ENCODE measurements at places on chromosomes 3 and 15.

GRCh38 chr3:35409991-35410390 is 229.3 kb upstream of the ARPP21 start:
- no peaks in the 10 kb centered on the region for H3K4me1 ChIP-seq
- H3K27ac ChIP-seq = no peak overlapping the region
- H3K36me3 ChIP-seq = no peaks in the 10 kb centered on the region
- H3K4me3 ChIP-seq = no peak overlapping the region
- H3K27me3 ChIP-seq = no peaks in the 10 kb centered on the region
- DNase-seq = no peak

DNA sequence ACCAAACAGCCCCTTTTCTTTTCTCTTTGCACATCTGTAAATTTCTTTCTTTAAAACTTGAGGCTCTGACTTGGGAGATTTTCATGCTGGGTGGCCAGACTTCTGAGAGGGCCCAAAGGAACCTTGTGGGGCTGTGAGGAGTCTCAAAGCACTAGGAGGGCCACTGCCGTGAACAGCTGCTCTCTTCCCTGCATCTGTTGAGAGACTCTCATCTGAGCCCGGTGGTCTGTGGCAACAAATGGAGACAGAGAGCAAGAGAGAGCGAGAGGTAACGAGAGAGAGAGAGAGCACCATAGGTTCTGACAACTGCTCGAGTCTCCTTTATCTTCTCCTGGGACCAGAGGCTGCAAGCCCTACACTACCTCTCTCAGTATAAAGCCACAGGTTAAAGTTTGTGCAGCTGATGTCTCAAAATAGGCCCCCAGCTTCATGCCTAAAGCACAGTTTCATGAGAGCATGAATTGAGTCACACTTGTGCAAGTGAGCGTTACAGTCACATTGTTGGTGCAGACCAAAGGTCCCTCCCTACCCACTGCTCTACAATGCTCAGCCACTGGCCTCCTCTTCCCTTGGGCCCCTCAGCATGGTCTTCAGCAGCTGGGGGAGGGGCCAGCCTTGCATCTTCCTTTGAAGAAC is 60.7 kb downstream of the ZNF621 start:
- H3K36me3 ChIP-seq = no peaks in the 10 kb centered on the region
- no peak for DNase-seq
- H3K4me1 ChIP-seq = peaks cover 5% of the 10 kb centered on the region
- no peak overlapping the region for H3K4me3 ChIP-seq
- no peak overlapping the region for H3K27ac ChIP-seq
- H3K27me3 ChIP-seq = peaks cover 9% of the 10 kb centered on the region

GRCh38 chr15:101156061-101156460 is 95.8 kb downstream of the CHSY1 start:
- no peaks in the 10 kb centered on the region for H3K27me3 ChIP-seq
- no peak for DNase-seq
- no peak overlapping the region for H3K27ac ChIP-seq
- H3K36me3 ChIP-seq = no peaks in the 10 kb centered on the region
- H3K4me1 ChIP-seq = peaks cover 29% of the 10 kb centered on the region
- peak overlapping the region; percentile 55 for H3K4me3 ChIP-seq

- peak overlapping the region; percentile 90 for H3K27ac ChIP-seq
- H3K27me3 ChIP-seq = no peaks in the 10 kb centered on the region
- H3K4me3 ChIP-seq = peak overlapping the region; percentile 77
- H3K4me1 ChIP-seq = peaks cover 28% of the 10 kb centered on the region
- no peaks in the 10 kb centered on the region for H3K36me3 ChIP-seq
These were observed 14.6 kb upstream of the NRROS start for GRCh38 chr3:196624907-196625306.

- no peak overlapping the region for H3K4me3 ChIP-seq
- no peak for DNase-seq
- H3K36me3 ChIP-seq = no peaks in the 10 kb centered on the region
- H3K4me1 ChIP-seq = peaks cover 8% of the 10 kb centered on the region
- peaks cover 6% of the 10 kb centered on the region for H3K27me3 ChIP-seq
- no peak overlapping the region for H3K27ac ChIP-seq
These were observed 68.7 kb upstream of the ATP10A start for GRCh38 chr15:25931851-25932250.

- H3K27me3 ChIP-seq = no peaks in the 10 kb centered on the region
- no peaks in the 10 kb centered on the region for H3K36me3 ChIP-seq
- H3K4me1 ChIP-seq = no peaks in the 10 kb centered on the region
- no peak overlapping the region for H3K27ac ChIP-seq
- DNase-seq = no peak
These were observed 665.0 kb downstream of the NTRK3 start for GRCh38 chr15:87591582-87591981.

- H3K4me1 ChIP-seq = no peaks in the 10 kb centered on the region
- no peak overlapping the region for H3K27ac ChIP-seq
- no peak overlapping the region for H3K4me3 ChIP-seq
- no peak for DNase-seq
- peaks cover 3% of the 10 kb centered on the region for H3K36me3 ChIP-seq
These were observed 163.3 kb downstream of the CDIN1 start for GRCh38 chr15:36742696-36743095.

DNA sequence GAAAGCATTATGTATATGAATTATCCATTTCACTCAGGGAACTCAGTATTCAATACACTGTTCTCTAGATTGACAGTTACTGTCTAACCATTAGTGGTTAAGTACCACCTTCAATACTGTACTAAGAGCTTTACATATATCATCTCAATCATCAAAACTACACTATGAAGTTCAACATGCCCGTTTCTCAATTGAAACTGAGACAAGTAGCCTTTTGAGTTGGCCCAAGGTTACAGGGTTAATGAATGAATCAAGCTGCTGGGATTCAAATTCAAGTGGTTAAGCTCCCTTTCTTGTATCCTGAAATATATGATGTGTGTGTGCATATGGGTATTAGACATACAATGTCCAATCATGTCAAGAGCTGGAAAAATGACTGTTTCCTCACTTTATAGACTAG is 5.8 kb downstream of the TASOR start:
- H3K4me1 ChIP-seq = peaks cover 60% of the 10 kb centered on the region
- no peak overlapping the region for H3K27ac ChIP-seq
- no peak overlapping the region for H3K4me3 ChIP-seq
- no peak for DNase-seq
- H3K27me3 ChIP-seq = no peaks in the 10 kb centered on the region
- peaks cover 46% of the 10 kb centered on the region for H3K36me3 ChIP-seq

- no peaks in the 10 kb centered on the region for H3K4me1 ChIP-seq
- no peaks in the 10 kb centered on the region for H3K27me3 ChIP-seq
- no peak overlapping the region for H3K27ac ChIP-seq
- no peak overlapping the region for H3K4me3 ChIP-seq
- H3K36me3 ChIP-seq = no peaks in the 10 kb centered on the region
These were observed 153.8 kb upstream of the AZI2 start for GRCh38 chr3:28502397-28502937.

DNA sequence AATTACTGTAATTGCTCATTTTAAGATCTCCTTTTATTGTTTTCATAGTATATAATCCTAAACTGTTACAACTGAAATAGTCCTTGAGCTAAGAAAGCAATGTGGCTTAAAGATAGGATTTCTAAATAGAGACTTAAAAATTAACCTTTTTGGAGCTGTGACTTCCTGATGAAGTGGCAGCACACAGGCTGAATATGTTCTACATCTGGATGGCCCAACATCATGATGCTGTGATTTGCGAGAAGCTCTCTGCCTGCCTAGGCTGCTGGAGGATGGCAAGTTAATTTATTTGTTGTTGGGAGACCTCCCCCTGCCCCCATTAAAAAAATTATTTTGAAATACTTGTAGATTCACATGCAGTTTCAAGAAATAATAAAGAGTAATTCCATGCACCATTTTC is 134.5 kb downstream of the IGF1R start:
- H3K27me3 ChIP-seq = peaks cover 6% of the 10 kb centered on the region
- no peak overlapping the region for H3K4me3 ChIP-seq
- no peak overlapping the region for H3K27ac ChIP-seq
- no peaks in the 10 kb centered on the region for H3K36me3 ChIP-seq
- DNase-seq = no peak

DNA sequence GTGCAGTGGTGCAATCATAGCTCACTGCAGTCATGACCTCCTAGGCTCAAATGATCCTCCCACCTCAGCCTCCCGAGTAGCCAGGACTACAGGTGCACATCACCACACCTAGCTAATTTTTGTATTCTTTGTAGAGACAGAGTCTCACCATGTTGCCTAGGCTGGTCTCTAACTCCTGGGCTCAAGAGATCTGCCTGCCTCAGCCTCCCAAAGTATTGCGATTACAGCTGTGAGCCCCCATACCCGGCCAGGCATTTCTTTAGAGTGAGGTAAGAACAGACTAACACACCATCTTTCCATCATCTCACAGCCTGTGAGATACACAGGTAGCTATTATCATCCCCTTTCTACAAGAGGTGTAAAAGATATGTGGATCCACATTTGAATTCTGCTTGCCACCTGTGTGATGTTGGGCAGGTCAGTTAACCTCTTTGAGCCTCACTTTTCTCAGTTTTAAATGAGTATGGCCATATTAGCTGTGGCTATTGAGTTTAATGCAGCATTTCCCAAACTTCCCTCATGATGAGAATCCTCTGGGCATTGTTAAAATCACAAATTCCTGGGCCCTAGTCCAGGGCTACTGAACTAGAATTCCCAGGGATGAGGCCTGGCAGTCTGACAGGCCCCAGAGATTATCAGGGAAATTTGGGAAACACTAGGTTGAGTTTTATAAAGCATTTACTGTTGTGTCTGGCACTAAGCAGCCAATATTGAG is 46.0 kb downstream of the ANP32A start:
- H3K27me3 ChIP-seq = no peaks in the 10 kb centered on the region
- no peaks in the 10 kb centered on the region for H3K4me1 ChIP-seq
- H3K27ac ChIP-seq = no peak overlapping the region

DNA sequence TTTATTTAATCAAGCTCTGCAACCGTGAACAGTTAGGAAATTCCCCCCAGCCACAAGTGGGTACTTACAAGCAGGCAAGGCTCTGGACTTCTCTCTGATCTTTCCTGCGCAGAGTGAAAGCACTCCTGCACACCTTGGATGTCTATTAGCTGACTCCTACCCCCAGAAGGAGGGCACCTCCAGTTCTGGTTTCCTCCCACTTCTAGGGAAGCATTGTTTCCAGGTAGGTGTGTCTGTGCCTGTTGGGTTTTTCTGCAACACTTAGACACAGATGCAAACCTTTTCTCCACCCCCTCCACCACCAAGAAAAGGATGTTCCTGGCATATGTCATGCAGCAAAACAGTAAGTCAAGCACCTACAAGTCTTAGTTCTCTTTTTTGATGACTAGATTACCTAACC is at the start of gene ZBED2:
ZBED2 (minus strand) TSS at position 115 of the 400 bp plus-strand sequence. CDS start 1,145 bp downstream, outside the sequence.
- H3K4me3 ChIP-seq = peak within 1 kb of the TSS; percentile 71
- H3K4me1 ChIP-seq = peaks cover 56% of the 10 kb centered on the region
- peaks cover 16% of the 10 kb centered on the region for H3K36me3 ChIP-seq
- no peak for DNase-seq

- DNase-seq = no peak
- H3K27ac ChIP-seq = no peak overlapping the region
- no peak overlapping the region for H3K4me3 ChIP-seq
- H3K36me3 ChIP-seq = no peaks in the 10 kb centered on the region
- H3K4me1 ChIP-seq = no peaks in the 10 kb centered on the region
- no peaks in the 10 kb centered on the region for H3K27me3 ChIP-seq
These were observed 207.0 kb upstream of the DCBLD2 start for GRCh38 chr3:99108508-99108907.

- no peaks in the 10 kb centered on the region for H3K27me3 ChIP-seq
- H3K4me3 ChIP-seq = peak overlapping the region; percentile 41
- peaks cover 66% of the 10 kb centered on the region for H3K36me3 ChIP-seq
- H3K27ac ChIP-seq = peak overlapping the region; percentile 69
These were observed 8.5 kb downstream of the TGFBR2 start for GRCh38 chr3:30614943-30615342.

GRCh38 chr15:69194854-69195253 is 34.4 kb downstream of the GLCE start:
- no peak for DNase-seq
- no peaks in the 10 kb centered on the region for H3K27me3 ChIP-seq
- H3K27ac ChIP-seq = no peak overlapping the region
- peaks cover 11% of the 10 kb centered on the region for H3K36me3 ChIP-seq
- no peaks in the 10 kb centered on the region for H3K4me1 ChIP-seq

DNA sequence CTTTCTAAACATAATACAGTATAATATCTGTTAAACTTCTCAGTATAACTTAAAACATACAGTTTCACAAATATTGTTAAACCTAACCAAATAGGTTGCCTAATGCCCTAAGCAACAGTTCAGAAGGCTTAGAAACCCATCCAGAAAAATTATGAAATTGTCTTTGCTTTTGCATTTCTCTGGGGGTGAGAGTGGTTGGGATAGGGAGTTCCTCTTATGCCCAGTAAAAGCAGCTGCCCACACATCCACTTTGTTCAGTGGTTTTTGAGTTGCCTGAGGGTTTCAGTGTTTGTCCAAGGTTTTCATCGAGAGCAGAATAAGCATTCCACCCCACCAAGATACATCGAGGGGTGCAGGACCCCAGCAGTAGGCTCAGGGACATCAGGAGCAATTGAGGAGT is 179.4 kb downstream of the CDIN1 start:
- peaks cover 26% of the 10 kb centered on the region for H3K36me3 ChIP-seq
- DNase-seq = no peak
- no peaks in the 10 kb centered on the region for H3K4me1 ChIP-seq
- no peak overlapping the region for H3K27ac ChIP-seq
- no peak overlapping the region for H3K4me3 ChIP-seq

DNA sequence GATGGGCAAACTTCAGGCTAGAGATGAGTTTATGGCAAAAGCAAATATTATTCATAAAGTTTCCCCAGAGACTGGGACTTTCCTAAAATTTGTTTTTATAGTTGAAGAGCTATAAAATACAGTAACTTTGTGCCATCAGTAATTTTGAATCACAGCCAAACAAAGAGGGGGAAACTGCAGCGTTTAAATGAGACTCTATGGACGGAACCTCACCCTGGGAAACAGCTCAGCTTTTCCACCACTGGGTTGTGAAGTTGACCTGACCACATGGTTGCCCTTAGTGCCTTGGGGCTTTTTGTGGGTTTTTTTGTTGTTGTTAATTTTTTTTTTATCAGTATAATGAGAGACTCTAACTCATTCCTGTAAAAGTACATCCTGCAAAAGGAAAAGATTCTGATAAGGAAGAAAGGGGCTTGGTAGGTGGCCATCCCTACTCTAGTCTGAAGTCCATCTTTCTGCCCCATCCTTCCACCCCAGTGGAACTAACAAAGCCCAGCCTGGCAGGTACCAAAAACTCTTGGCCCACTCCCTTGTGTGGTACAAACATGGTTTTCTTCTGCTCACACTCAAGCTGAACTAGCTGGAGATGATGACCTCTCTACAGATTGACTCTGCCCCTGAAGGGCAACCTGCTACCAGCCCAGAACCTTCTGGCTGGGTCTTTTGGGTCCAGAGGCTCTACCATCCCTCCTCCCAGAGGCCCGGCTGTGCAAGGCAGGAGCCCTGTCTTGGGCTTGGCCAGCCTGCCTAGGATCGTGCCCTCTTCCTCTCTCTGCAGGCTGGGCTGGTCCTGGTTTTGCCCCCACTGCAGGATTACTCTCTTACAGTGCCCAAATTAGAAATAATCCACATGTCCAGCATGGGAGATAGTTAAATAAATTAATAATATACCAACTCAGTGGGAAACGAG is 41.2 kb downstream of the RLBP1 start:
- H3K4me1 ChIP-seq = peaks cover 2% of the 10 kb centered on the region
- peaks cover 65% of the 10 kb centered on the region for H3K36me3 ChIP-seq
- no peaks in the 10 kb centered on the region for H3K27me3 ChIP-seq
- H3K27ac ChIP-seq = no peak overlapping the region
- no peak for DNase-seq

- DNase-seq = no peak
- H3K4me1 ChIP-seq = peaks cover 3% of the 10 kb centered on the region
- H3K27ac ChIP-seq = no peak overlapping the region
- H3K36me3 ChIP-seq = no peaks in the 10 kb centered on the region
- no peak overlapping the region for H3K4me3 ChIP-seq
- H3K27me3 ChIP-seq = peaks cover 12% of the 10 kb centered on the region
These were observed 74.1 kb upstream of the SPATA12 start for GRCh38 chr3:56986347-56986746.

GRCh38 chr3:13514639-13515435 is 34.1 kb upstream of the FBLN2 start:
- peaks cover 3% of the 10 kb centered on the region for H3K27me3 ChIP-seq
- H3K4me3 ChIP-seq = no peak overlapping the region
- H3K27ac ChIP-seq = no peak overlapping the region
- H3K36me3 ChIP-seq = no peaks in the 10 kb centered on the region
